Fibroblast of skin of right biceps (primary cell): ENCODE measurements at places on chromosomes 11 and 22.
A peak's percentile ranks its signal among the peaks of the same experiment; 100 is the strongest.

- peak; percentile 74 for DNase-seq
Measured at GRCh38 chr11:132610216-132610615, 922.1 kb downstream of the OPCML start.

DNA sequence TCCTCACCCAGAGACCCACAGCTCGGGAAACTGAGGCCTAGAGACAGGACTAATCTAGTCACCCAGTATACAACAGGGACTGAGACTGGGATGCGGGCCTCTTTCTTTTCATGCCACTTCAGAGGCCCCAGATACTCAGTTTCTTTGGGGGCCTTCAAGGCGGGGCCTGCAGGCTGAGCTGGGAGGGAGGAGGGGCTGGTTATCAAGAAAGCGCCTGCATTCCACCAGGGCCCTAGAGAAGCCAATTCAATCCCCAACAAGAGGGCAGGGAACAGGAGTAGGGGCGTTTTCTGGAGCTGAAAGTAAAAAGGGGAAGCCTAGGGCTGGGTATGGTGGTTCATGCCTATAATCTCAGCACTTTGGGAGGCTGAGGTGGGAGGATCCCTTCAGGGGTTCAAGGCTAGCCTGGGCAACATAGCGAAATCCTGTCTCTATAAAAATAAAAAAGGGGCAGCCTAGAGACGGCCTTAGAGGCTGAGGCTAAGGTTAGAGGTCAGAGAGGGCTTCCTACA is 1.6 kb downstream of the ATG2A start:
- no peak for DNase-seq

DNA sequence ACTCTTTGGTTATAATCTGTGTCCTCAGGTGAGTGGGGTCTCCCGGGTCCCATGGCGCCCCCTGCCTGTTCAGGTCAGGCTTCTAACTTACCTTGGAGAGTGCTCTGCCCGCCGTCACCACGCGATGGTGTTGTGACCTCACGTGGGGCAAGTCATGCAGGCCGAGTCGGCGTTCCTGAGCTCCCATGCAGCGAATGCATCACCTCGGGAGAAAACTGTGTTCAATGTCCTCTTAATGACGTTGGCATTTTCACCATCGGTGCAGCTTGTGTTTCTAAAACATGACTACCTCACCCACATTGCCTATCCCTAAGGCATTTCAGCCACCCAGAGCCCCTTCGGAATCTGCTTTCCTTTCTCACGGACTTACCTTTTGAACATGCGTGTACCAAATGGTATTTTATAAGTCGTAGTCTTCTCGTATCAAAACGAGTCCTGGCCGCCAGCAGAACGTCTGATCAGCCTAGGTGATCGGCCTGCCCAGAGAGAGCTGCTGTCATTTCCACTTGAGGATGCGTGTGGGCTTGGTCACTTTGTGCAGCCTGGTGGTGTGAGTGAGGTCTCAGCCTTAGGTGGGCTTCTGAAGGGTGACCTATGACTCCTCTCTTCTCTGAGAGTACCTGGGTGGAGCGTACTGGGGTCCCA is 64.8 kb downstream of the TBC1D22A start:
- no peak for DNase-seq

- DNase-seq, result peak; percentile 67
Measured at GRCh38 chr11:84292006-84292405, 1005.8 kb upstream of the CCDC90B start.

- no peak for DNase-seq
Measured at GRCh38 chr22:44520465-44521094, 22.5 kb upstream of the RTL6 start.

GRCh38 chr11:50182486-50182885 is 149.8 kb downstream of the OR4C45 start:
- no peak for DNase-seq

- no peak for DNase-seq
Measured at GRCh38 chr22:25019427-25020184, 67.1 kb downstream of the KIAA1671 start.

DNA sequence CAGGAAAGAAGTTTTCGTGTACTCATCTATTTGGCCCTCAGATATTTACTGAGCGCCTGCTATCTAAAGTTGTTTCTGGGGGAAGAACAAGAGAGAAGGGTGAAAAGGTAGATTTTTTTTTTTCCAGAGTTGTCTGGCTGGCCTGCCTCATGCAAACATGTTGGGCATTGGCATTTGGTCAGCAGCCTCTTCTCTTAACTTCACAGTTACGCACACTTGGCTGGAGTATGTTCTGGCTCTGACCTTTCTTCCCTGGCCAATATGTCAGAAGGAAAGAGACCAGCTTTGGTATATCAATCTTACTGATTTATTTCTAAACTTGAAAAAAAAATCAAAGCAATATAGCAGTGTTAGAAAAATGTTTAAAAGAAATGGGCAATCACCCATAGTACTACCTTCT is 54.2 kb upstream of the GRAMD1B start:
- DNase-seq, result no peak

DNA sequence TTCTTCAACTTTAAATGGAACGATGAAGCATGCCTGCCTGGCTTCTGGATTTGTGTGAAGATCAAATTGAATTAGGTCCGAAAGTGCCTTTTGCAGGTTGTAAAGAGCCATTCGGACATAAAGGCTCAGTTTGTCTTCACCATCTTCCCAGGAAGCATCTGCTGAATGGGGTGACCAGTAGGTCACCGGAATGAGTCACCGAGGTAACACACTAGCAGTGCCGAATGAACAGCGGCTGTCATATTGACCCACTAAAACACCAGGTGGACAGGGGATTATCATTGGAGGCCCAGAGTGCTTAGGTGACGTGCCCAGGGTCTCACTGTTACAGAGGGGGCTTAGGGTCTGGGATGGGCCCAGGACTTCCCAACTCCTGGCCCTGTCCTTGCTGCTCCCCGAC is 43.1 kb upstream of the MYH9 start:
- DNase-seq, result no peak
